ENCODE measurements at places on chromosomes 5 and 9. TPM values are rescaled to one million over a fixed set of nuclear protein-coding genes. Genes with fewer than 3 reads are reported as not detected.

Gene BAAT
- total RNA-seq = 0.14 TPM

Gene ENTREP1
- total RNA-seq = 3.4 TPM

Gene WDR38
- total RNA-seq = not detected

Gene C5orf46
- total RNA-seq = not detected

Gene HTR1A
- total RNA-seq = not detected

Gene C1QTNF3
- total RNA-seq = 6.1 TPM

Gene SMIM33
- 2.8 TPM for total RNA-seq

Gene PDE6A
- 1.6 TPM for total RNA-seq

GRCh38 chr5:127320032-127320965 is 29.7 kb downstream of the MEGF10 start:
- DNase-seq = no peak

DNA sequence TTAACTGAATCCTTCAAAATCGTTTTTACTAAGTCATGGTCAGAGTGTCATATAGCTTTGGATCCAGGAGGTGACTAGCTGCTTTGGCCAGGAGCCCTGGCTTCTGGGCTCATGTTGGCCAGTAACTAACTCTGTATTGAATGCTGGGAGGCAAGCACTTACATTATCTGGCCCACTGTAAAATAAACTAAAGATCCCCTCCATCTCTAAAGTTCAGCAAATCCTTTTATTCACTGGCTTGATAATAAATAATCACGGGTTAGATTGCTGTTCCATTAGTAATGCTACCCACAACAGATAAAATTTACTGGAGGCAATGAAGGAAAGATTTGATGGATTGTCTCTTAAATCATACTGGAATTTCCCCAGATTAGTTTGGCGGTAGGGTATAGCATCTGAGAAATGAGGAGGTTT is 382.2 kb upstream of the TLE4 start:
- no peak for DNase-seq

GRCh38 chr5:37437711-37438110 is 58.6 kb downstream of the WDR70 start:
- no peak for DNase-seq

GRCh38 chr9:133436681-133437080 is 14.5 kb downstream of the ADAMTS13 start:
- DNase-seq = no peak

- DNase-seq = no peak
Observed at GRCh38 chr5:83220331-83220730, 143.0 kb downstream of the XRCC4 start.

DNA sequence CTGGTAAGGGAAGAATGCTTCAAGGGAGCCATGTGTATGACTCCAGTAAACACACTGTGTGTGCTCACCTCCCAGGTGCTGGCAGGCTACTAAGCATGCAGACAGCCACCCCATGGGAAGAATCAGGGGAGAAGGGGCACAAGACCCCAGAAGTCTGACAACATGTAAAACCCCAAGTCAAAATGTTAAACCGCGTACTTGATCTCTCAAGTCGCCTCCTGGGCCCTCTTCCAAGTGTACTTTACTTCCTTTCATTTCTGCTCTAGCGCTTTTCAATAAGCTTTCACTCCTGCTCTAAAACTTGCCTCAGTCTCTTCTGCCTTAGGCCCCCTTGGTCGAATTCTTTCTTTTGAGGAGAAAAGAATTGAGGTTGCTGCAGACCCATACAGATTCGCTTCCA is 31.3 kb downstream of the DAPK1 start:
- no peak for DNase-seq

DNA sequence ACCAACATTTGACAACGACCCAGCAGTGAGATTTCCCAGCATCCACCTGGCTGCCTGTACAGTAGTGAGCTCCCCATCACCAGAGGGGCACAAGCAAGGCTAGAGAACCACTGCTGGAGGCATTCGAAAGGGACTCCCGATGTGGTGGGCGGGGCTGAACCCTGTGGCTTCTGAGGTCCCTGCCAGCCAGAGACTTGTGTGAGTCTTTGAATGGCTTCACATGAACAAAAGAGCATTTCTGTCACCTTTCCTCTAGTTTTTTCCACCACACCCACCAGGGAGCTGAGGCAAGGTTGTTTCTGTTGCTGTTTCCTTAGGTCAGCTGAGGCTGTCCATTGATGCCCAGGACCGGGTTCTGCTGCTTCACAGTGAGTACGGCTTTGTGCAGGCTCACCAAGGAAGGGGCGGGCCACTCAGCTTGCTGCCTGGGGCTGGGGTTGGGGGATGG is 15.7 kb downstream of the RGS3 start:
- DNase-seq = peak; percentile 49

- DNase-seq = no peak
Observed at GRCh38 chr5:149496166-149496565, 55.1 kb downstream of the CSNK1A1 start.

DNA sequence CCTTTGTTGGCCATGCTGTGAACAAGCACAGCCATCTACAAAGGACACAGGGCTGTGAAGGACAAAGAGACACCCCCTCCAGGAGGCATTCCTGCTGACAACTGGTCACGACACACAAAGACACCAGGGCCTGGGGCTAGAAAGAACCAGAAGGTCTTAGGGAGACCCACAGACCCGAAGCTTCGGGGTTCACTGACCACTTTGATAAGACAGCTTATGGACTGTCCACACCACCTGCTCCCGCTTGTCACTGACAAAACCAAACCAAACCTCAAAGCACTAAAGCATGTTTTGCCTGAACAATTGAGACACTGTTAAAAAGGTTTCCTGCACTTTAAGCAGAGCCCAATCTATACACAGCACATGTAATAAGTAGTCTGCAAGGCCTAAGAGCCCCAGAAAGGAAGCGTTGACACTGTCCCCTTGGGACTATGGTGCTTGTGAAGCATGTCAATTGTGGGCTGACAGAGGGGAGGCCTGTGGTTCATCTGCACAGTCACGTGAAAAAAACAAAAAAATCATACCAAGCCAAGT is 185.0 kb downstream of the GAPVD1 start:
- no peak for DNase-seq

- peak; percentile 65 for DNase-seq
Observed at GRCh38 chr9:129489838-129490582, 130.9 kb downstream of the C9orf50 start.

DNA sequence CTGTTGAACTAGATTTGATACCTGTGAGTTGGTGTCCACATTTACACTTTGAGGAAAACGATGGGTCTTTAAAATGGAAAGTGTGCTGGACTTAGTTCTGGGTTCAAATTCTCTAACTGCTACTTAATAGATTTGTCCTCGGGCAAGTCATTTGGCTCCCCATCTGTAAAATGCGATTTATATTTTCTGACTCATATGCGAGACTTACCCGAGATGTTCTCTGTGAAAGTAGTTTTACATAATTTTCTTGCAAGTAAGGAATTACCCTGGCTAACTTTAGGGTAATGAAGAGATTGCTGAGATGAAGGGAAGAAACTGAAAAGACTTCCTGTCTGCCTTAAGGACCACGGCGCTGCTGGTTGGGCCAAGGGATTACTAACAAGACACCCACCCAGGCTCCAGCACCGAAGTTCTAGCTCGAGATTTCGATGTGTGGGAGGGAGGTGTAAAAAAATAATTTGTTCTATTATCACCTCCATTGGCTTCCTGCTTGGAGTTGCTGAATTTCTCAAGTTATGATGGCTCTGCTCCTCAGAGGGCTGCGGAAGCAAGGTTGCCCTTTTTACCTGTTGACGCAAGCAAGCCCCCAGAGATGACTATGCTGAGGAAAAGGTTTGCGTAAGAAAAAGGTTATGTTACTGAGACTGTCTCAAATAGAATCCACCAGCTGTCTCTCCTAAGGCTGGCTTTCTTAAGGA is 24.1 kb downstream of the PCSK1 start:
- DNase-seq = no peak

DNA sequence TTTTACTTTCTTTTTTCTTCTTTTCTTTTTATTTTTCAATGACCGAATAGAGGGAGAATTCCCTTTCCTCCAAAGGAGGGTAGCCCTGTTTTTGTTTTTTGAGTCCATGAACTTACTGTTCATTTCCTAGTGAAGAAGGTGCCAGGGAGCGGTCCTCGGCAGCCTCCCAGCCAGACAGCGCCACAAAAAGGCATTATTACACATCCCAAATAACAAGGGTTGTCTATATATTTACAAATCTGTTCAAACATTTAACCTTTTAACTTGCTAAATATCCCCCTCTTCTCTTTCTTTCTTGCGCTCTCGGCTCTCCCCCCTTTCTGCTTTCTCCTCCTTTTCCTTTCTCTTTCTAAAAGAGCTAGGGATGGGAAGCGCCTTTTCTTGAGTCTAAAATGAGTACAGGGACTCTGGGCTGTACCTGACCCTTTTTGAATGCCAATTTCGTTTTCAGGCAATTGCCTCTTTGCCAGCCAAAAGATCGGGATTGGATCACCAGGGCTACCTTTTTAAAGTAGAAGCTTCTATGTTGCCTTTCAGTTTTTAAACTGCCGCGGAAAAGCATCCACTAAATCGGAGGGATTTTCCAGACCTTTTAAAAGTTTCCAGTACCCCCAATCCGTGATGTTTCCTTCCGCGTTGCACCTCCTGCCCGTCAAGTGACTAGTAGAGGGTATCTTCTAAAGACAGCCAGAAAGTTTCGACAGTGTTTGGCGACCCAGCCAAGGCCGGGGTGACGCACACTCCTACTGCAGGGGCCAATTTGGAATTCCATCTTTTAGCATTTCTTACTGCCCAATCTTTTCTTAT is 125.6 kb downstream of the TMEM161B start:
- no peak for DNase-seq

- DNase-seq = no peak
Observed at GRCh38 chr5:17075236-17075635, 139.1 kb upstream of the MYO10 start.

DNA sequence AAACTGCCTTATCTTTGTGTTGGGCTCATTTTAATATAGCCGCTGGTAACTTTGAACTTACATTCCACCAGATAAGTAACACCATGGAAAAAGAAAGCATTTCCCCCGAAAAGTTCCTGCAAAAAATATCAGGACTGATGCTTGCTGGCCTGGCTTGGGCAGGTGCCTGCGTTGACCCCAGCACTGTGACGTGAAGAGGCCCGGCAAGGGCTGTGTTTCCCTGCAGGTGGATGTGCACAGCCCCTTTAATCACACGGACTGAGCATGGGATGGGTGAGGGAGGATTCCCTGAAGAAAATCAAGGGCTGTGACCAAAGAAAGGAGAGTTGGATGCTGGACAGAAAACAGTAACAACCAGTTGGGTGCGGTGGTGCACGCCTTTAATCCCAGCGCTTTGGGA is 138.2 kb downstream of the NSG2 start:
- DNase-seq = no peak

DNA sequence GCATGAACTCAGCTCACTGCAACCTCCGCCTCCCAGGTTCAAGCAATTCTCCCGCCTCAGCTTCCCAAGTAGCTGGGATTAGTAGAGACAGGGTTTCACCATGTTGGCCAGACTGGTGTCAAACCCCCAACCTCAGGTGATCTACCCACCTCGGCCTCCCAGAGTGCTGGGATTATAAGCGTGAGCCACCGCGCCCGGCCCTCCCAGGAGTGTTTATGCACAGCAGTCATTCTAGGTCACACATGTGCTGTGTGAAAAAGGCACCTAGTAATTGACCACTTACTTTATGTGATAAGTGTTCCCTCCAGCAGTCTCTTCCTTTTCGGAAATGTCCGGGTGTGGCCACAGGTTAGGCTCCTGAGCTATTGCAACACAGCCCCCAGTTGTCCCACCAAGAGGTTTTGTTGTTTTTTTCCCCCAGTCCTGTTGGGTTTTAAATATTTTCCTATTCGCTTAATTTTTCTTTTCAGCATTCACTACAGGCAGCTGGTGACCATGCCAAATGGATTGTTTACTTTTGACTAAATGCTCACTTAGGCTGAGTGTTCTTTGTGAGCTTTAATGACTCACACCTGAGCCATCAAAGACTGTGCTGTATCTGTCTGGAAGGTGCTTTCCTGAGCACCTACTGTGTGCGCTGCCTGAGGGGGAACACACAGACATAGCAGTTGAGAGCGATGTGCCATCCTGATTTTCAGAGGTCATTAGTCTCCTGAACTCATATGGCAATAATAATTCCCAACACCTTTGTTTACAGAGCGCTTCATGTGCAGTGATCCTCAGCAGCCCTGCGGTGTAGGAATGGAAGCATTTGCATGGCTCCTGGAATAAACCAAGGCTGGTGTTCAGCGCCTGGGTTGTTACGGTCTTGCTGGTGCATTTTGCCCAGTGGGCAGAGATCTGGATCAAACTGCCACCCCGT is 94.3 kb downstream of the MVB12B start:
- DNase-seq = no peak

DNA sequence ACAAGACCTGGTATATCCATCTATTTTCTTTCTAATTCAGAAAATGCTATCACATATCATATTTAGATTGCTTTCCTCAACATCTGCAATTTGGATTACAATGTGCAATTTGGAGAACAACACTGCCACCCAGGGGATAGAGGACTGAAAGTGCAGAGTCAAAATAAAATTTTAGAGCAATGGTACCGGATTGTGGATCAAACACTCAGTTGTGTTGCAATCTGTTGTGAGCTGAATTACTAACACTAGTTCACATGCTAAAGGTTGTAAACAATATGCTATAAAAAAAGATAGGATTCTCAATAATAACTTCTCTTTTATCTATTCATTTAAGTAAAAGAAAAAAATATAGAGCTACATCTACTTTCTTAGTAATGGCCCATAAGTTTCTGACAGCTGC is 11.9 kb upstream of the SRFBP1 start:
- no peak for DNase-seq

- DNase-seq = peak; percentile 4
Observed at GRCh38 chr5:79070350-79070667, 742 bp downstream of the BHMT2 start.

- DNase-seq = no peak
Observed at GRCh38 chr9:109385499-109385898, 64.6 kb upstream of the EPB41L4B start.

GRCh38 chr5:163759000-163759704 is 253.7 kb downstream of the MAT2B start:
- no peak for DNase-seq

DNA sequence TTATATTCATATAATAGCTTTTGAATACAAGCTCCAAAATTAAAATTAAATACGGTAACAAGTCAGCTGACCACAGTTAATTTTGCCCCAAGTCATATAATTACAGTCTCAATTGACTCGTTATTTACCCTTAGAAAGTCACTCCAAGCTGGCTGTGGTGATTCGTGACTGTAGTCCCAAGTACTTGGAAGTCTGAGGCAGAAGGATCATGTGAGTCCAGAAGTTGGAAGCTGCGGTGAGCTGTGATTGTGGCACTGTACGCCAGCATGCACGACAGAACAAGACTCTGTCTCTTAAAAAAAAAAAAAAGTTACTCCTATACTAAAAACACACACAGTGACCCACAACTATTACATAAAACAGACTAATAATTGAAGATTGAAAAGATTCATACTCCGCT is 31.6 kb upstream of the DTWD2 start:
- no peak for DNase-seq

DNA sequence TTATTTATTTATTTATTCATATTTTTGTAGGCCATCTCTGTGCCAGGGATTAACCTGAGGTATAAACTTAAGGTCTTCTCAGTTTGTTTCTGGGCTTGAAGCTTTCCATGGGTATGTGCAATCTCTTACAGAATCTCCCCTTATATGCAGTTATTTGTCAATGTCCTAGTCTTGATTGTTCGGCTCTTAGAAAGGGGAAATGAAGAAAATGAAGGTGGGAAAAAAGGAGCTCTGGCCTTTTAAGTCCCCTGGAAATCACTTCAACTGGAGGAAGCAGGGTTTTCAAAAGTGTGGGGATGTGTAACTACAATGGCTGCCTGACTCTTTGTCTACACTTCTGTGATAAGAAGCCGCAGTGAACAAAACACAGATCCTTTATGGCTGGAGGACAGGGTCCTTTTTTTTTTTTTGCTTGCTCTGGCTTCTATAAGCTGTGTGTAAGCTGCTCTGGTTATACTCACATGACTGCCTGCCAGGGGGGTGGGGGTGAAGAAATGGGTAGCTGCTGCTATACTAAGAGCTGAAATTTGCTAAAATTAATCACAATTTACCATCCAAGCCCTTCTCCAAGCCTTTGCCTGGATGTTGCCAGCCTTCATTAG is 33.7 kb downstream of the CENPP start:
- DNase-seq = no peak

Data from mucosa of descending colon (tissue), 3 donors.